ENCODE measurements at places on chromosomes 3 and 15. TPM values are rescaled to one million over a fixed set of nuclear protein-coding genes. Genes with fewer than 3 reads are reported as not detected.
A peak's percentile ranks its signal among the peaks of the same experiment; 100 is the strongest.

SMAD6 gene
- 1.2 TPM for polyA plus RNA-seq

- DNase-seq, result peak; percentile 34
Observed at GRCh38 chr3:88000853-88001252, 58.0 kb downstream of the CGGBP1 start.

CCR8 gene
- polyA plus RNA-seq, result not detected

GRCh38 chr3:168197162-168197561, 101.4 kb upstream of the GOLIM4 start:
- DNase-seq, result peak; percentile 9

GRCh38 chr3:176583956-176584355, 613.3 kb downstream of the TBL1XR1 start:
- no peak for DNase-seq

DNA sequence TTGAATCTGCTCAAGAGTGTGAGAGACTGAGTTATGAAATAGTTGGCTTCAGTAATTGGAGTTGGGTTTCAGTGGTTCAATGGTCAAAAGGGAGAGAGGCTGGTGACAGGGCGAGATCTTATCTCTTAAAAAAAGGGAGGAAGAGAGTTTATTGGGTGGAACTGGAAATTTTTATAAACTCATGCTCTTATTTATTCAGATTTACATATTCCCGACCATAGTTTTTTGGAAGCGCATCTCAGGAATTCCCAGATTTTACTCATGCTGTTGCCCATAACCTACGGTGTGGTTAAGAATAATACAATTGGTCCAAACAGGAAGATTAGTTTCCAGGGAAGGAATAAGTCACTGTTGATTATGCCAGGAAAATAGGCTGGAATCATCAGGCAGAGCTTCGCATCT, 41.4 kb downstream of the CD200 start:
- DNase-seq, result peak; percentile 58

- no peak for DNase-seq
Observed at GRCh38 chr3:123287051-123287961, 85.6 kb downstream of the SEC22A start.

DNA sequence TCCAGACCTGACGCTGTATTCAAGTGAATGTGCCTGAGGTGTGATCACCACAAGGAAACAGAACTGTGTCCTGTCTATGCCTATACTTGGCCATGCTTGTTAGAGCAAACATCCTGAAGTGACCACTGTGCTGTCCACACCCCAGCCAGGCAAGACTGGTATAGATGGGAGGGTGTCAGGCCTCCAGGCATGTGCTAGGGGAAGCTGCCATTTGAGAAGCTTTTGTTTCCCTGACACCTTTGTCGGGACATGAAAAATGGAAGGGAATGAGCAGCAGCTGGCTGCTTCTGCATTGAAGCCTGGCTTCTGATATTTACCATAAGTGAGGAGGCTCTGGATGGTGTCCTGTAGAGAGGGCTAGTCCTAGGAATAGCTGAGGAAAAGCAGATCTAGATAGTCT, 106.2 kb downstream of the CPNE4 start:
- no peak for DNase-seq

- DNase-seq, result peak; percentile 60
Observed at GRCh38 chr3:178385280-178385952, 150.8 kb upstream of the KCNMB2 start.
